ENCODE measurements at places on chromosomes 7 and 10. TPM values are rescaled to one million over a fixed set of nuclear protein-coding genes. Genes with fewer than 3 reads are reported as not detected.

DNA sequence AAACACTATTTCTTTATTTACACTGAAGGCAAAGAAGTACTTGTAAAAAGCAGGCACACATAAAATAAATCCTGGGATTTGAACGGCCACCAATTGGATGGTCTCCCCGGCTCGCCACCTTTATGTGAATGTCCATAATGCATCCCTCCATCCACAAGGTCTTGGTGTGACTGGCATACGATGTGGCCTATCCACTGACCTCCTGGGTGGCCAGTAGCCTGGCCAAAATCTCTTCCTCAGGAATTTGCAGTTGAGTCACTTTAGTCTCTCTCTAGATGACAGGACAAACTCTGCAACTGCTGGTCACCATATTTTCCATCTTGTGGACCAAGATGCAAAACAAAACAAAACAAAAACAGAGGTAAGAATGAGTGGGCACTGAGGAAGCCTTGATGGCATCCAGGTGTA is 39.1 kb downstream of the CDK1 start:
- DNase-seq: no peak

- no peak for DNase-seq
Measured at GRCh38 chr7:54546081-54546985, 4.2 kb downstream of the VSTM2A start.

- peak; percentile 66 for DNase-seq
Measured at GRCh38 chr10:101095550-101096213, 33.9 kb downstream of the KAZALD1 start.

DNA sequence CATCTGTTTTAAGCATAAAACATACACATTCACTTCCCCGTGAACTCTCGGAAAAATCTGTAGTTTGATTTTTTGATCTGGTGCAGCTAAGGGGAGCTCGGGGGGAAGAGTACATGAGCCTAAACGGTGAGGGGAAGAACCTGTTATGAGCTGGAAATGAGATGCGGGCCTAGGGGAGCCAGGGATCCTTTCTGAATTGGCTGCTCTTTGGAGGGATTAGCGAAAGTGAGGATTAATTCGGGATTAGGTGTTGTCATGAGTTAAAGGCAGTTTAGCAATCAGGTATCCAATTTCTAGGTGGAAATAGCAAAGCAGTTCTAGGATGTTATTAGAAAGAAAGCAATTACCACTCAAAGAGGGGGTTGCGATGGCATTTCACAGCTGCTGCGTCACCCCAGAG is 51.1 kb upstream of the ADARB2 start:
- no peak for DNase-seq

Gene SLC26A4
- total RNA-seq: 3.1 TPM

Gene PRSS37
- total RNA-seq: not detected

Gene MKX
- total RNA-seq: 0.35 TPM

Gene TRIM50
- total RNA-seq: not detected

Gene LBX1
- total RNA-seq: 11.7 TPM

Gene YWHAG
- 294 TPM for total RNA-seq

DNA sequence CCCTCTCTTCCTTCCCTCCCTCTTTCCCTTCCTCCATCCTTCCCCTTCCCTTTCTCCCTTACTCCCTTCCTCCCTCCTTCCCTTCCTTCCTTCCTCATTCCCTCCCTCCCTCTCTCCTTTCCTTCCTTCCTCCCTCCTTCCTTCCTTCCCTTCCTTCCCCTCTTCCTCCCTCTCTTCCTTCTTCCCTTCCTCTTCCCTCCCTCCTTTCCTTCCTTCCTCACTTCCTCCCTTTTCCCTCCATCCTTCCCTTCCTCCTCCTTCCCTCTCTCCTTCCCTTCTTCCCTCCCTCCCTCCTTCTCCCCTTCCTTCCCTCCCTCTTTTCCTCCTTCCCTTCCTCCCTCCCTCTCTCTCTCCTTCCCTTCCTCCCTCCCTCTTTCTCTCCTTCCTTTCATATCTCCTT is 12.7 kb upstream of the SLC18A2 start:
- DNase-seq: no peak

Gene DGKB
- total RNA-seq: 3.7 TPM

- peak; percentile 93 for DNase-seq
Measured at GRCh38 chr10:27240212-27241009, at the start of gene ACBD5. TSS of gene ACBD5 (minus strand) at chr10:27240797. CDS start at chr10:27240688, 109 bp downstream.

Gene BHLHA15
- not detected for total RNA-seq

Gene WDR86
- total RNA-seq: 0.42 TPM

- DNase-seq: no peak
Measured at GRCh38 chr10:11457336-11457735, 154.1 kb downstream of the USP6NL start.

GRCh38 chr10:34889004-34889869 is 74.1 kb upstream of the PARD3 start:
- DNase-seq: peak; percentile 22
